ENCODE measurements at places on chromosomes 1 and 21.

- DNase-seq, result no peak
These were observed 40.4 kb downstream of the USP48 start for GRCh38 chr1:21742578-21742977.

GRCh38 chr21:42171091-42172053 is 47.6 kb upstream of the ABCG1 start:
- DNase-seq, result no peak

- no peak for DNase-seq
These were observed 93.0 kb downstream of the KIF26B start for GRCh38 chr1:245247801-245248200.

DNA sequence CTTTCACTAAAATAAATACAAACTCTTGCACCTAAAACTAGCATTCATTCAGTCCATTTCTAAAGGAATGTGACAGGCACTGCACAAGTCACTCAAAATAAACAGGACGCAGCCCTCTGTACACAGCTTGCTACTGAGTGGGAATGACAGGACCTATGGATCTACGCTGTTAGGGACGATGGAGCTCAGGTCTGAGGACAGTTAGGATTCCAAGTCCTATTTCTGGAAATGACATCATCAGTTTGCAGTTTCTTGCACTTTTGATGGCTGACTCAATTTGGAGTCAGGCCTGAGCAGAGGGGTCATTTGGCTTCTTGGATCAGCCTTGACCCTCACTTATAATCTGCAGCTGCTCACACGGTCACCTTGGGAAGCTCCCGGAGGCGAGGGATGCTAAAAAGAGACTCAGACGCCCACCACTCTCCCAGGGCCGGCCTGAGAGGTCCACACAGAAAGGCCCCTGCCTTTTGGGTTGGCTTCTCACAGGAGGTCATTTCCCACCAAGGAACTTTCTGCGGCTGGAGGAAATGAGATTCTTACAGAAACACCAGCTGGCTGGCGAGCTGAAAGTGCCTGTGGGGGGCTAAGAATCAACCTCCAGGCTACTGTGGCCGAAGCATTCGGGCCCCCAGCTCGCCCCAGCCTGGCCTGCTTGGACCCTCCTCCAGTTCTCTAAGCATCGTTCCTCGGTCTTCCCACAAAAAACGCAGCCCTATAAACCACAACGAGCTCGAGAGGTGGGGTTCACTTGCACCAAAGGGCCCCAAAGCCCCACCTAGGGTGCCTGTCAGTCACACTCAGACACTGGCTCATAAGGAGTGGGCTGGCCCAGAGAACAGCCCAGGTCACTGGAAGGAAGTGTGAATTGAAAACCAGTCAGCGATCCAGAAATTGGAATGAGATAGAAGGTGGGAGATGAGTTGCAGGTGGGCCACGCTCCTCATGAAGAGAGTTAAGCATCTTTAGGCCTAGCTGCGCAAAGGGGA is 8.9 kb upstream of the PDE9A start:
- DNase-seq, result no peak

GRCh38 chr1:24996983-24997893 is 67.2 kb upstream of the RUNX3 start:
- DNase-seq, result no peak

Measured in T-helper 22 cell (primary cell).